Non-pigmented ciliary epithelial cell (primary cell): ENCODE measurements at places on chromosomes 5 and 9.

DNA sequence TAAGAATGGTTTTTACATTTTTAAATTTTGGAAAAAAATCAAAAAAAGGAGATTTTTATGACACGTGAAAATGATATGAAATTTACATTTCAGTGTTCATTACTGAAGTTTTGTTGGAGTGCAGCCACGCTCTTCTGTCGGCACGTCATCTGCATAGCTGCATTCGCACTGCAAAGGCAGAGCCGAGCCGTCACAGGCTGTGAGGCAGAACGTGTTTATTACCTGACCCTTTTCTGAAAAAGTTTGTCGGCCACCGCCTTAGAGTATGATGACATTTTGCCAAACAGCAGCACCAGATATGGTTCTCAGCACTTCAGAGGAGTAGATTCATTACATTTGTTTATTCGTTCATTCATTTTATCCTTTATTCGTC, 24.1 kb downstream of the HRH2 start:
- DNase-seq, result no peak

- DNase-seq, result no peak
These were observed 58.4 kb downstream of the MLLT3 start for GRCh38 chr9:20563917-20564316.

GRCh38 chr5:132364319-132364718, 5.2 kb upstream of the SLC22A5 start:
- DNase-seq, result no peak

- no peak for DNase-seq
These were observed 41.4 kb downstream of the GLIS3 start for GRCh38 chr9:4258320-4259090.

DNA sequence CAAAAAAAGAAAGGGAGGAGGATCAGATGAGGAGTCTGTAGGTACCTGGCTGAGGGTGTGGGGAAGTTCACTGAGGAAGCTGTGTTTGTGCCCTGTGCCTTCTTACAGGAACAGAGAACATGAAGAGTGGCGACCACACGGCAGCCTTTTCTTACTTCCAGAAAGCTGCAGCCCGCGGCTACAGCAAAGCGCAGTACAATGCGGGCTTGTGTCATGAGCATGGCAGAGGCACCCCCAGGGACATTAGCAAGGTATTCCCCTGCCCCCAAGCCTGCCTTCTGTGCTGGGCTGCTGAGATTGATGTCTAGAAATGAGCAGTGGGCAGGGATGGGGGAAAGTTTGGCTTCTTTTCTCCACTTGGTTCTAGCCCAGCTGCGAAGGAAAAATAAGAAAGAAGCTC, 9.5 kb downstream of the DELE1 start:
- DNase-seq, result no peak

DNA sequence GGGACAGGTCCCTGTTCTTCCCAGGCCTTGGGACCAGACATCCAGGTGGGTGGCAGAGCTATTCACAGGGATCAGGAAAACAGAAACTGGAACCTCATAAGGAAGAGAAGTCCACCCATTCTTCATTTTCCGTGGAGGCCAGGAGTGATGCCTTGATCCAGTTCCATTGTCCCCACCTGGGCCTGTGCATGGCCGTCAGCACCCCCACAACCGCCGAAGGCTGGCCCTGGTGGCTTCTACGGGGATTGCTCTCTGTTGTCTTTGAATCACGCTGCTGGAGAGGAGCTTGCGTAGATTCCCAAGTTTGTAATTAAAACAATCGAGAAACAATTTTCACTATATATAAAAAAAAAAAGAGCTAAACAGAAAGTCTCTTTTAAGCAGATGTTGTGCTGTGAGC, 134.4 kb downstream of the MVB12B start:
- DNase-seq, result no peak

DNA sequence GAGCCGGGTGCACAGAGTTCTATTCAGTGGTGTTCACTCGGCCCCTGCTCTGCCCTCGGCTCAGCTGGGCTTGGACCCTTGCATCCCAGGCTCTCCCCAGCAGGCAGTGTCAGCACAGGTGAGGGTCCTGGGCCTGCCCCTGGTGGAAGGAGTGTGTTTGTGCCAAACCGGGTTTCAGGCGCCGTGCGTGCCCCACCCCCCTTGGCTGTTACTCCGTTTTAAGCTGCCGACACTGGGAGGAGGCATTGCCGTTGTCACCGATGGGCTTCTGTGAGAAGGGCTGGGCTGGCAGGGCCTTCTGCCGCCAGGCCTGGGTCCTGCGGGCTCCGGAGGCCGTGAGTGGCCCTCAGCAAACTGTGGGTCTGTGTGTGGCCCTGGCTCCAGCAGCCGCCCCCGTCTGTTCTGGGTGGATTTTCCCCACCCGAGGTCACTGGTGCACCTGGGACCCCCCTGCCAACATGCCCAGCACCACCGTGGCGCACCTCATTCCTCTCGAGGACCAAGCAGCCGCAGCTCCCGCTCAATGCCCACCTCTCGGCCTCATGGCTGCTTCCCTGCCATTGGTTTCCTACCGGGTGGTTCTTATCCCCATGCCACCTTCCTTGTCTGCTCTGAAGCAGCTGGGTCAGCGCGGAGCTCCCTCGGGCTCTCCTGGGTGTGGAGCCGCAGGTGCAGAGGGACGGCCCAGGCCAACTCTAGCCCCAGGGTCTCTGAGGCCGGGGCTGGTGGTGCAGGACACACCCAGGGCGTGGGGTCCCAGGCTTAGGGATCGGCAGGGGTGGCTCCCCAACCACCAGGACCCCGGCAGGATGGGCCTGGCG, 44.3 kb upstream of the EXOC3 start:
- DNase-seq, result no peak

DNA sequence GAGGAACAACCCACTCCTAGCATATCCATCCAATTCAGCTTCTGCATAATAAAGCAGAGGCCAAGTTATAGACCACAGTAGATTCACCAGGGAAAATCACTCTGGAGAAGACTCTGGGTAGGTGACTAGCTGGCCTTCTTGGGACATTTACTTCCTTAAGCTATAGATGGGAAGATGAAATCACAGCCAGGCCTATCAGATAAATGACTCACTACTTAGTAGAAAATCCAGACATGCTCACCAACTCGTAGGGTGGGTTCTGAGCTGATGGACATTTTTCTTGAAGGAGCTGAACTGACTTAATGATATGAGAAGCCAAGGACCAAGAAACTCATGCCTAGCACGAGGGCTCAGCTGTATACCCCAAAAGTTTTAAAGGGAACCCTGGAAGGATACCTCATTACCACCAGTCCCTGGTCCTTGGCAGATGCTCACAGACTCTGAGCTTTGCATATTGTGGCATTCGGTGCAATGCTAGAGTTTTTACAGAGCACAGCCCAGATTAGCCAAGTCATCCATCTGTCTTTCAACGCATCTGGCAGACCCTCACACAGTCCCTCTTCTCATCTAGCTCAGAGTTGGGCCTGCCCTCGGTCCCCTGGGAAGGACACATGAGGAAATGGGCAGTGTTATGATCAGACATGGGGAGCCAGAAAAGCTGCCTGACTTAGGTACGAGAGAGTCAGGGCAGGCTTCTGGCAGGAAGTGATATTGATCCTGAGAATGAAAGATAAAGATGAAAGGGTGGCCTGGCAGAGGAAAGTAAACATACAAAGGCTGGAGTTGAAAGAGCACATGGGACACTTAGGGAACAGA, 15.0 kb downstream of the ACSL6 start:
- DNase-seq, result no peak

DNA sequence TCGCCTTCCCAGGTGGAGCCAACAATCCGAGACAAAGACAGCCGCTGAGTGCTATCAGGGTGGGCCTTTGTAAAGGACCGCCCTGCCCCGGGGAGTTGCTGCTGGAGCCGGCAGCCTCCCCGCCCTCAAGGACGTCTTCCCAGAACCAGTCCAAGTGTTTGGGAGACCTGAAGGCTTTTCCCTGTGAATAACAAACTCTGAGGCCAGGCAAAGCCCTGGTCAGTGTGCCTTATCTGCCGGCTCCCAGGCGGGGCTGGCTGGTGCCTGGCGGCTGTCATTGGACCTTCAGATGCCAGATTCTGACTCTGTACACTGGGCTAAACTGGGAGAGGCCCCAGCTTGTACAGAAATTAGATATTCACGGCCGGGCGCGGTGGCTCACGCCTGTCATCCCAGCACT, 2.1 kb downstream of the SLC9A3 start:
- no peak for DNase-seq

- no peak for DNase-seq
These were observed 10.8 kb downstream of the TRIM32 start for GRCh38 chr9:116697887-116698286.

GRCh38 chr9:94944626-94945025, 218.1 kb downstream of the AOPEP start:
- DNase-seq, result no peak

- DNase-seq, result no peak
These were observed 25.5 kb upstream of the SLC6A19 start for GRCh38 chr5:1175801-1176472.

GRCh38 chr9:92961627-92962302, 14.4 kb downstream of the FGD3 start:
- DNase-seq, result no peak

DNA sequence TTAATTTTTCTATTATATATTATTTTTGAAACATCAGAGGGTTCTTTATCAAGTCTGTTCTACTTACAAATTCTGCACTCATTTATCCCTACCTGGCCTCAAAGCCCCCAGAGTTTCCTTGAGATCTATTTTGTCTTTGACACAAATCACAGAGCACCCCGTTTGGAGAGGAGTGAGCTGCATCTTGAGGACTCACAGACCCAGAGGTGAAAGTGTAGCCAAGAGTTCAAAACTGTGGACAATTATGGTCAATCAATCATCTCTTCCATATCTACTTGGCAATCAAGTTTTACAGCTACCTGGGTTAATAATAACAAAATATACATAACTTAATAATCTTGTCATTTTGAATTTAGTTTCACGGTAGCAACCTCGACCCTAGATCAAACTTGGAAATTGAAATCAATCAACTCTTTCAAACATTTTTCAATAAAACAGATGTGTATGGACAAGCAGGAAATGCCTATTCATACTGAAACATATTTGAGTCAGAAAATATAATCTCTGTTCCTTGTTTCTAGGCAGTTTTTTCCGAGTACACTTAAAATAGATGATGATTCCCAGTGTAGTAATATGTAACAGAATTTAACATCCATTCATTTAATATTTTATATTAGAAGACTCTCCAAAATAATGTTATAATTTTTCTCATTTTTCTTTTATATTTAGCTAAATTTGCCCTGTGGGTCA, 13.7 kb upstream of the SYK start:
- DNase-seq, result no peak

- DNase-seq, result no peak
These were observed 4.0 kb upstream of the BARHL1 start for GRCh38 chr9:132578367-132578932.

DNA sequence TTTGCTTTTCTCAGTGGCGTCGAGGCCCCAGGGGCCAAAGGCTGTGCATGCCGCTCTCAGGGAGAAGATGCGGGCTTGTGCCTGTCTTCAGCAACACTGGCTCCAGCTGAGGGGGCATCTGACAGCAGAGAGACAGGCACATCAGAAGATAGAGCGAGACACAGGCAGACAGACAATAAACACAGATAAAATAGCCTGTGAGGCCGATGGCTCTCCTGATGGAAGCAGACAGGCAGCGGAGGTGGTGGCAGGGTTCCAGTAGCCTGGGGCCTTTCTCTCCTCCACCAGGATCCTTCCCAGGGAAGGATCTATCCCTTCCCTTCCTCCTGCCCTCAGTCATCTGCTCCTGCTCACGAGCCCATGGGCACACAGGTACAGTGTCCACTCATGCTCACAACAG, 16.6 kb upstream of the UNC5A start:
- DNase-seq, result no peak

- DNase-seq, result no peak
These were observed 152.8 kb downstream of the RAB3C start for GRCh38 chr5:58735637-58736036.

DNA sequence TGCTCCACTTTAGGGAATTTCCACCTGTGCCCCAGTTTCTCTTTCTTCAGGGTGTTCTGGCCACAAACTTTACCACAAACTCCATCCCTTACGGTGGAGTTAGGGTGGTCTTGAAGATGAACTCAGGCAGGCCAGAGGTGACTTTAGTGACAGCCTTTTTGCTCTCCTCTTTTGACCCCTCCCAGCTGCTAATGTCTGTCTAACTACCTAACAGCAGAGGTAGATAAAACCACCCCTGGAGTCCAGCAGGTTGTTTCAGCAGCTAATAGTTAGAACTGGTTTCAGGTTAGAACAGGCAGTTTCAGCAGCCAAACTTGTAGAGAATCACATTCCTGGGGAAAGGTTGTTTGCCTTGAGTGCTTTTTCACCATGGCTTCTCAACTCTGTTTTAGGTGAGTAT, 971.3 kb upstream of the CDH18 start:
- no peak for DNase-seq

DNA sequence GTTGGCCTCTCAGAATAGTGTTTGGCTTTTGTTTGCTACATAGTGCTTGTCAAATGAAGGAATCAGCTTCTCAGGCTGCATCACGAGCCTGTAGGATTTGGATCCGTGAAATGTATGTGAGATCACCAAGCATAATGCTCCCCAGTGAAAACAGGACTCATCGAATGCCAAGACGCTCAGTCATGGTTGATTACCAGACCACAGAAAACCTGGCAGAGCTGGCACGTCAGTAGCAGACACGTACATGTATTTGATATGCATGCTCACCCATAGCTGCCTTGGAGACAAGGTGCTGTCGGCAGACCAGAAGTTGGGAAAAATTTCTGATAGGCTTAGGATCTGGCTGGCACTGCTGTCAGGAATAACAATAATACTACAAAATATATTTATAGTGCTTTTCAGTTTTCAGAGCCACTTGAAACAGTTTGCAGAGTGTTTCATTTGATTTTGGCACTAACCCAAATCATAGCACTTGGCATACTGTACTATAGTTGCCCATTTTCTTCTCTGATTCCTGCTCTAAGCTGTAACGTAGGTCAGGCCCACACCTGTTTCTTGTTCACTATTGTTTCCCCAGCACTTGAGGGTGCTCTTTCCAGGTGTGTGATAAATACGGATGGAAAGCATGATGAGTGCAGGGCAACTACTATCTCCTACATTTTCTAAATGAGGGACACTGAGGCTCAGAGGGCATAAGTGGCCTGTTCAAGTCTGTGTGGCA, 226.1 kb downstream of the NR3C1 start:
- peak; percentile 97 for DNase-seq

GRCh38 chr5:6585168-6585567, 47.7 kb downstream of the NSUN2 start:
- no peak for DNase-seq

DNA sequence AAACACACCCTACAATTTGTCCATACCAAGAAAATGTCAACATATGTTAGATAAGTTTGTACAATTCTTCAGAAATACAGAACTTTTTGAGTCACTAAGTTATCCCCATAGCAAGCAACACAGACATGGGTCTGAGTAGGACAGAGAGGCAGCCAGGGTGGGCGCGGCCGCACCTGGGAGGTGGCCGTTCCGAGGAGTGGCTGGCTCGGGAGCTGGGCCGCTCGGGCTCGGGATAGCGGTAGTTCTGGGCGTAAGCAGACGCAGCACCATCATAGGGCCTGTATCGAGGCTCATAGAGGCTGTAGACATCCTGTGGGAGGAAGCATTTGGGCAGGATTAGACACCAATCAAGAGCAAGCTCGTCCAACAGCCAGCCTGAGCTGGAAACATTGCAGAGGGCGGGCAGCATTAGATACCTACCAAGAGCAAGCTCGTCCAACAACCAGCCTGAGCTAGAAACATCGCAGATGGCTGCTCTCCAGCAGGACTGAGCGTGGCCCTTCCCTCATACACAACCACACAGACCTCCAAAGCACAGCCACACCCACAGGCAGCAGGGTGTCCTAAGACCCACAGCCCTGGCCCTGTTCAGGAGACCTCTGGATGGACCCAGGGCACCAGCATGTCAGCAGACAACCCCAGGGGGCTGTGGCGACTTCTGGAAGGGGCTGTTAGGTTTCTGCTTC, 10.9 kb downstream of the SEC16A start:
- DNase-seq, result no peak
